ENCODE measurements at places on chromosomes 5 and 9.

DNA sequence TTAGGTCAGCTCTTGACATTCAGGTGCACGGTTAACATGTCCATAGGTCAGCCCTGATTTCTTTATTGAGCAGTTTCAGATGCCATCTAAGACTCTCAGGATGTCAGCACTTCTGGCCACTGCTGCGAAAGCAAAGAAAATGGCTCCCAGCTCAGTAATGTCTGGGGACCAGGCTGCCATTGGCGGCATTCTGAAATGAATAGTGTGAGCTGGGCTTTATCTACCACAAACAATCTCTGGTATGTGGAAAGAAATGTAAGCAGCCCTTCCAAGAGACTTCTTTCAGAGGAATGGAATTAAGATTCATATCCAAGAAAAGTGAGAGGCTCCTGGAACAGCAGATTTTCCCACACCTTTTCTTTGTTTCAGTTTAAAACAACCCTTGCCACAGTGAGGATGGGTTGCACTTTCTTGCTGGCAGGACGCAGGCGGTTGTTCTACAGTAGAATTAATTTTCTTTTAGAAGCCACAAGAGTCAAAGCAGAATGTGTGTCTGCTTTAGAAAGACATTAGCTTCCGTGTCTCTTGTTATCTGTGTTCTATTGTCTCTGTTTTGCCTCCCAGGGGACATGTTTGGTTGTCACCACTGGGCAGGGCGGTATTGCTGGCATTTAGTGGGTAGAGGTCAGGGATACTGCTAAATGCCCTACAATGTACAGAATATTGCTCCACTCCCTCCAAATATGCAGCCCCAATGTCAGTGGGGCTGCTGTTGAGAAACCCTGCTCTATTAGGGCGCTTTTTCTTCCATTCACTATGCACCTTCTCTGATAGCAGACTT lies 149.9 kb upstream of the ANKH start:
- DNase-seq, result no peak

- no peak for DNase-seq
Observed at GRCh38 chr5:71586052-71586940, 844 bp upstream of the MCCC2 start.

- no peak for DNase-seq
Observed at GRCh38 chr5:167514461-167514860, 777.0 kb upstream of the WWC1 start.

GRCh38 chr5:87099968-87100367 lies 167.7 kb upstream of the RASA1 start:
- DNase-seq, result no peak

GRCh38 chr5:40406741-40407211 lies 272.9 kb upstream of the PTGER4 start:
- no peak for DNase-seq

GRCh38 chr9:27539479-27540441 lies 10.1 kb upstream of the MOB3B start:
- no peak for DNase-seq

GRCh38 chr9:88433583-88434255 lies 45.5 kb downstream of the SPIN1 start:
- DNase-seq, result no peak

- DNase-seq, result no peak
Observed at GRCh38 chr5:54024466-54024865, 285.9 kb downstream of the ARL15 start.

DNA sequence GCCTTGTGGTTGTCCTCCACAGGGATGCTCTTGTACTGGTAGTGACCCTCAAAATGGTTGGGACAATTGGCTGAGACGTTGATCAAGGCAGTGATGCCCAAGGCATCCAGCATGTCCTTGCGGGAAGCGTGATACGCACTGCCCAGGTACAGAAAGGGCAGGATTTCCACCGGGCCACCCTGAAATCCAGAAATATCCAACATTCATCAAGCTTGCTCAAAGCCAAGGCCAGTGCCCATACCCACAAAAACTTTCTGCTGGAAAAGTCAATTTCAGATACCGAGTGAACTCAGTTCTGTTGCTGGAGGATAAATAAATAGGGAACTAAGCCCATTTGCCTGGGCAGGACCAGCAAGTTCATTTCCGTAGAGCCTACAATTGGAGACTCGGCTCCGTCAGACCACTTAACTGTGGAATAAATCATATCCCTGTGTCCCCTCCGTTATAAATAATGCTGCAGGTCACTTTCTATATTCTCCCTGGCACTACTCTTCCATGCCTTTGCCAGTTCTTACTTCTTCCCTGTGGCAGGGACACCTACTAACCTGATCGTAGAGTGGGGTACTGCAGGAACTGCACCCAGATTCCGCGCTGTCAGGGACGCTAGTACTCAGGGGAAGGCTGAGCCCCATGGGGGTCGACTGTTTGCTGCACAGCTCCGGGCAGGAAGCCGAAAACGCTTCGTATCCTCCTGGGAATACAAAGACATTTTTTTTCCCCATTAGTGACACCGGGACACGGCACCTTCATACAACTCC lies 1.2 kb downstream of the DUSP1 start:
- DNase-seq, result no peak

DNA sequence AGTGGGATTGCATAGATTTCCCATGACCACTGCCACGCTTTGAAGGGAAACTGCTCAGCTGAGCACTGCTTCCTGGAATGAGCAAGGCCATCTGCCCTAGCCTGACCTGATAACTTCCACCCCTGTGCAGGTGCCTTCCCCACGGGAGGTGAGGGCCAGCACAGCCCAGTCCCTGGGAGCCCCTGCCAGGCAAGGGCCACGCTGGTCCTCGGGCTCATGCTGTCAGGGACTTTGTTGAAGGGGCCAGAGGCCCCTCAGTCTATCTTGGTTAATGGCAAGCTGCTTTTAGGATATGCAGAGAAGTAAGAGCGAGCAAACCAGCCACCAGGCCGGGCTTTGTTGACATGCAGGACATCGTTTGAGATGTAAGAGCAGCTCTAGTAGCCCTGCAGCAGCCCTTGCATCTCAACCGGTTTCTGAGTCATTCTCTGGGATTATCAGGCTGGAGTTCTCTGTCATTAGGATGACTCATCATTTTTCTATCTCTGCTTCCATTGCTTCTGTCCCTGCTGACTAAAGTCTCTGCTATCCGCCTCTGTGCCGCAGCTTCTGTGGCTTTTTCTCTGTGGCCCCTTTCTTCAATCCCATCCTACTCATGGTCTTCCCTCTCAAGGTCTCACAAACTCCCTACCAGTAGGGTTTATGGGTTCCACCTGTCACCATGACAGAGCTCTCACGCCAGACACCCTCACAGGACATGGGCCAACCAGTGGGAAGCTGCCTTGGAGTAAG lies 30.6 kb upstream of the IQGAP2 start:
- DNase-seq, result no peak

GRCh38 chr5:154467655-154468354 lies 10.2 kb downstream of the HAND1 start:
- DNase-seq, result peak; percentile 47

DNA sequence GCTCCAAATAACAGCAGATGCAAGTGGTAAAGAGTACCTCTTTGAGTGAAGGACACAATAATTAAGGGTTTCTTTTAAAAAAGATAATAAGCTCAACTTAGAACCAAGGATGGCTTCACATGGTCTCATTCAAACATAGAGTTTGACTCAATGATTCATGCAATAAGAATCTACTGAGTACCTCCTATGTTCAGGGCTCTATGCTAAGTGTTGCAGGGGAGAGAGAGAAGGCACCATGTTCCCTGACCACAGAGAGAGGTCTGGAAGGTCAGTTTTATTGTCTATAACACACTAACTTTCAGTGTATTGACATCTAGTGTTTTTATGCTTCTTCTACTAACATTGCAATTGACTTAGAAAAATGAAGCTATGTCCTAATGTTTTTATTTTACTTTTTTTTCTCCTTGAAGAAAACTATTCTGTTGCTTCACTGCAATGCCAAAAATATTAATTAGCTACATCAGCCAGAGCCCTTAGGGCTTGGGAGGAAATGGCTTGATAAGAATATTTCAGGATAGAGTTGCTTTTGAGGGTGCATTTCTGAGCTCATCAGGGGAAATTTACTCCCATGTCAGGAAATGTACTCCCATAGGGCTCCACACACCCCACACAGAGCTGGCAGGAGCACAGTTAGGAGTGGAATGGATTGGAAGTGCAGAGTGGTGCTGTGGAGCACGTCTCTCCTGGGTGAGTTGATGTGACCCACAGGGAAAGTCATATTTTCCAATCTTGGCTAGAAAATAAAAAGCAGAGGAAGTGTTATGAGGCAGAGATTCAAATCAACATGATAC lies 106.6 kb downstream of the PDE8B start:
- DNase-seq, result no peak

- DNase-seq, result no peak
Observed at GRCh38 chr5:132819468-132819867, 6.4 kb downstream of the SOWAHA start.

DNA sequence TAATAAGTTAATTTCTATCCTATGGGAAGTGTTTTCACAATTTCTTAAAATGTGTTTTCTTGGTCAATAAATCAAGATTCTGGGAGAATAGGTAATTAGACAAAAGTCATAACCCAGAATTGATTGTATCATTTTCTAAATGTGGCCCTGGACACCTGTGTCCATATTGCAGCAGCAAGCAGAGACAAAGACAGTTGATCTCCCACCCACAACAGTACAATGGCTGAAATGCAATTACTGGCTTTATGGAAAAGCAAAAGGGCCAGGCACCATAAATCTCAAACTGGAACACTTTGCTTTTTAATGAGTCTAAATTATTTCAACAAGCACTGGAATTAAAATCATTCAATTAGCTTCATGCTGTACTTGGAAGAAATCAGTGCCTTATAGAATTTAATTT lies 157.2 kb downstream of the ESM1 start:
- DNase-seq, result no peak

GRCh38 chr9:119941091-119941490 lies 571.9 kb upstream of the BRINP1 start:
- DNase-seq, result no peak

DNA sequence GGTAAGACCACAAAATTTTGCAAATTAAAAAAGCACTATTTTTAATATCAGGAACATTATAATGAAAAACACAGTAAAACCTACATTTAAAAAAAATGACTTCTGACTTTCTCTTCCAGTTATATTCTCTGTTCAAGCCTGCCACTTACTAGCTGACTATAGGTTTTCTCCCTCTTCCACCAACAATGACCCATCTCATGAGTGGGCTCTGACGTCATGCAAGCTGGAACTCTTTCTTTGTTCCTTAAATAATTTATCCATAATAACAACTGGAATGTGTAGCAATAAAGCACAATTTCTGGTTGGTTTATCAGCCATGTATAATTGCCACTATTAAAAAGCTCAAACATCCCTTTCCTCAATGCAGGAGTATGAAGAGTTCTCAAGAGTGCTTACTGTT lies 378.1 kb upstream of the FAM174A start:
- no peak for DNase-seq

DNA sequence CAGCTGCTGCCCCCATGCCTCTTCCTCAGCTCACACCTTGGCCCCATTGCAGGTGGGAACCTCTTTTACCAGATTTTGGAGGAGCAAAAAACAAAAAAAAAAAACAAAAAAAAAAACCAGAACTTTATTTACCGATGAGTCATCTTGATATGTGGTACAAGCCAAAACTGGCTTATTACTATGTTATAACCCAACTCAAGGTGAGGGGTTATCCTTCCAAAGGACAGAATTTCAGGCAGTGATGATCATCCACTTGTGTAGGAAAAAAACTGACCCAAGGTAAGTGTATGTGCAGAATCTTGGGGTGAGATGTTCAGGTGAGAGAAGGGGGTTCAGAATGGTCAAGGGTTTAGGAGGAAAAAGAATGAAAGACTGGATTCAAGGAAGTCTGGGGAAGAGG lies 142.6 kb upstream of the FST start:
- DNase-seq, result no peak

DNA sequence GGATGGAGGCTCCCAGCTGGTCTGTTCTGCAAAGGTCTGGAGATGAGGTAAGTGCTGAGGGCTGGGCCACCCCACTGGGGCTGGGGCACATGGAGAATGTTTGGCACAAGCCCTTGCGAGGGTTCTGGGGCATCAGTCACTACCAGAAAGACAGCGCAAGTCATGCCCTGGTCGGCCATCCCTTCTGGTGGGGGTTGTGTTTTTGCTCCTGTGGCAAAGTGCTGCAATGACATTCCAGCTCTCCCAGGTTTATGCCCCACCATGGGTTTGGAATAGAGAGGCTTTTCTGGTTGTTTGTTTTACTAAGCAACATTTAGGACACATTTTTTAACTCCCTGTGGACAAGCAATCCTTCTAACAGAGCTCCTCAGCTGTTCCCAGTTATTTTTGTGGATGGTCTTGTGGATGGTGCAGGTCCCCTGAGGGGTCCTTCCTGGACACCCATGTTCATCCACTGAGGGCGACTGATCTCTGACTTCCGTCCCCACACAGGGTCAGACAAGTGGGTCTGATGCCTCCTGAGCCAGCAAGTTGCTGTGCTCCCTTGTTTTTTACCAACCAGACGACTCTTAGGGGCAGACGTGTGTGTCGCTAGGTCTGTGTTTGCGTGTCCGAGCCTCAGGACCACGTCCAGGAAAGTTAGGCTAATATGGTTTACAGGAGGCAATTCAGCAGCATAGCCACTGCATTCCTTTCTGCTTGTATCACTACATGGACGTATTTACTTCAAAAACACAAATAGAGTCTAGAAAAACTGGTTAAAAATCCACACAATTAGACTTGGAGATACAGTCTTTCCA lies 64.9 kb upstream of the ECM2 start:
- no peak for DNase-seq

DNA sequence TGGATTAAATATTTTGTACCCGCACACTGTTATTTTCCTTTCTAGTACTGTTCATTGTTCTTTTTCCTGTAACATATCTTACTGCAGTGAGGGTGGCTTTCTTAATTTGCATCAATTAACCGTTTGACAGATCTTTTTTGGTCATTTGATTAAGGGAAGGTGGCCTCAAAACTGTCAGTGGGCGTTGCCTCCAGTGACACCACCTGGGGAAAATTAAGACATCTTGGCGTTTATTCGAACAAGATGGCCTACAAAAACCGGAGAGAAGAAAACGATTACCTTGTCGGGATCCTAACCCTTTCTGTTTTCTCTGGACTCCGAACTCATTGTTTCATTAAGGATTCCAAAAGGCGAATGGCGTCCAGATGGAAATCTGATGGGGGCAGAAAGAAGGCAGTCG lies 2.0 kb downstream of the BASP1 start:
- peak; percentile 40 for DNase-seq

GRCh38 chr9:26244661-26245451 lies 566.6 kb upstream of the TUSC1 start:
- DNase-seq, result no peak

DNA sequence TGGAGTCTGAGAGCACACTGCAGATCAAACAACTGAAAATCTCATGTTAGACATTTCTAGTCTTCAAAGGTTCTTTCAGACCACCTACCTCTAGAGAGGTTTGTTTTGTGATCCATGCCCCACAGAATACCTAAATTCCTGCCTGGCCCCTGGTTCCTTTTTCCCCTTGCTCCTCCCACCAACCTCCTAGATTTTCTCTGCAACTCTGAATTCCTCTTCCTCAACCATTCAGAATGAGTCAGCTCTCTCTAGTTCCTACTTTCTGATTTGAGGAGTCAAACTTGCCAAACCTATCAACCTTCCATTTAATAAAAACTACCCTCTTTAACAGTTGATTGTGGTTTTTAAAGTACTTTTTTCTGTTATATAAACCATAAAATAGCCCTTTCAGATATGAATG lies 83.2 kb upstream of the ZNF462 start:
- no peak for DNase-seq

GRCh38 chr5:119344231-119344630 lies 11.6 kb upstream of the TNFAIP8 start:
- DNase-seq, result no peak

Measured in DMS79 treated with DMSO at 0.1 percent for 48 hours (cell line).